ENCODE measurements at places on chromosomes 12 and 14.

DNA sequence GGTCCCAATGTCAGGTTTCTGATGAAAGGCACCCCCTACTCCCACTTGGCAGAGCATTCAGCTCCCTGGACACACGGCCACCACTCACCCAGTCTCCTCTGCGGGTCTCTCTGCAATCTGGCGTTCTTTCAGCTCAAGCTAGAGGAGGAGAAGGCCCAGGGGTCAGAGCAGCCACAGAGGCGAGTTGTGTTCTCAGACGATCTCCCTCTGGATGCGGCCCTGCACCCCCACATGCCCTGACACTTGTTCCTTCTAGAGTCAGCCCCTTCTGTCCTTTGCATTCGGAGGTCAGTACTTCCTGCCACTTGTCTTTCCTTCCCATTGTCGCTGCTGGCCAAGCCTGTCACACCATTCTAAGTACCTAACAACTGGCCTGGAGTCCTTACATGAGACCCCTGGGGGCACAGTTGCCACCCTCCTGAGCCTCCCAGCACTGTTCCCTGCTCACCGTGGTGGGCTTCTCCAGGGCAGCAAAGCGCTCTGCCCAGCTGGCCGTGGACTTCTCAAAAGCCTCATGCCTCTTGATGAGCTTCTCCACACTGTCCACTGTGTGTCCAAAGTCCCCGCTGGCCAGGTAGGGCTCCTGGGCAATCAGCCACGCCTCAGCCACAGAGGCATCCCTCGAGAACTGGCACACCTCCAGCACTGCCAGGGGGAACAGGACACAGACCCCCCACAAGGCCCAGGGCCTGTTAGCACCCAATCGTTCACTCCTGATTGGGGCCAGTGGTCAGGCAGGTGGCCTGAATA is 63.2 kb downstream of the PLEKHG3 start:
- no peak for DNase-seq

DNA sequence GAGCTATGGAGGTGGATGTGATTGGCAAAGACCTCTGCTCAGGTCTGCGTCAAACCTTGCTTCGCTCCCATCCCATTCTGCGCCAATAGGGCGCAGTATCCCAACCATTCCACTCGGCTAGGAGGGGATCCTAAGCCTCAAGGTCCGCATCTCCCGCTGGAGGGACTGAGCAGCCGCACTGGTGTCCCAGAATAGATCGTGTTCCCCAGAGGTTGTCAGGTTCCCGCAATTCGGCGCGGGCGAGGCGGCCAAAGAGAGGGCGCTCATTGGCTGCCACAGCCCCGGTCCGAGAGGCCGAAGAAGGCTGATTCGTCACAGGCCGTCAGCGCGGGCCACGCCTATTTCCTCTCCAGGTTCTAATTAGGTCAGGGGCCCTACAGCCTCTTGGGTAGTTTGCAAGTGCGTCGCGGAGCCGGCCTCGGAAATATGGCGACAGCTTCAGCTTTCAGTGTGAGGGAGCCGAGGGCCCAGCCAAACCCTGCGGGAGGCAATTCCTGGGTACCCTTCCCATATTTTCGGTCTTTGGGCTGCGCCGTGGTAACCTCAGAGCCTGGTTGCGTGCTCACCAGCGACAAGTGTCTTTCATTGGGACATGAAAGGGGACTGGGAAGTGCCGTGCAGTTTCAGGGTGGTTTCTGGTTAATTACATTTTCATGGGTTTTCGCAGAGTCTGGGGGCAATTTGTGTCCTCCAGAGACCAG is 5.0 kb downstream of the OR10AD1 start:
- DNase-seq, result peak; percentile 50

DNA sequence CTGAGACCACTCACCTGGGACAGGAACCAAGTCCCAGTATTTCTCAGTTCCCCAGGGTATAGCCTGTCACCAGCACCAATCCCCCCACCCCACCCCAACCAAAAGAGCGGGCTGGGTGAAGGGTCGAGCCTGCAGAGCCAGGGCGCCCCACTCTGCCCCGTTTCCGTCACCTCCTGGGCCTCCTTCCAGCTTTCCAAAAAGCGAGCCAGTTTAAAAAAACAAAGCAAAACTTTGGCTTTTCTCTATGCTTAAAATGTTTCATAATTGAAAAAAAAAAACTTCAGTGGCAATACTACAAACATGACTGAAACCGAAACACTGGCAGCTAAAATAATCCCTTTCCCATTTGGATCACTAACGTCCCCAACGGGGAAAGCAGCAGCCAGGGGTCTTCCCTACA is 7.5 kb downstream of the CAMKK2 start:
- DNase-seq, result no peak

GRCh38 chr12:102960766-102961465 is 3.4 kb downstream of the ASCL1 start:
- no peak for DNase-seq

- no peak for DNase-seq
Observed at GRCh38 chr12:12538535-12538934, 24.1 kb downstream of the DUSP16 start.

GRCh38 chr12:106801830-106802533 is 27.5 kb downstream of the RIC8B start:
- DNase-seq, result no peak

DNA sequence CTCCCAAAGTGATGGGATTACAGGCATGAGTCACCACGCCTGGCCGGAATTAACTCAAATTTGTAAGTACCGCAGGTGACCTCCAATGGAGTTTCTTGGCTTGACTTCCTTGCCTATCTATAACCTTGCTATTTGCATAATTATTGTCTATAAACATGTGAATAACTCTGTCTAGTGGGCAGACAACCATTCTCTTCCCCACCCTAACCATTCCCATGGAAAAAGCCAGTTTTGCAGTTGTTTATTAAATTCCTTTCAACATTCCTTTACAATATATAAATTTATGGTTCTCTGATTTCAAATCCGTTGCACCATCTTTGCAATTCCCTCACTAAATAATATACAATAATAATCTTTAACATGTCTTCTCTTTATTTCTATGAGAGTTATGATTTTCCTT is 61.0 kb upstream of the ZDHHC17 start:
- DNase-seq, result no peak

DNA sequence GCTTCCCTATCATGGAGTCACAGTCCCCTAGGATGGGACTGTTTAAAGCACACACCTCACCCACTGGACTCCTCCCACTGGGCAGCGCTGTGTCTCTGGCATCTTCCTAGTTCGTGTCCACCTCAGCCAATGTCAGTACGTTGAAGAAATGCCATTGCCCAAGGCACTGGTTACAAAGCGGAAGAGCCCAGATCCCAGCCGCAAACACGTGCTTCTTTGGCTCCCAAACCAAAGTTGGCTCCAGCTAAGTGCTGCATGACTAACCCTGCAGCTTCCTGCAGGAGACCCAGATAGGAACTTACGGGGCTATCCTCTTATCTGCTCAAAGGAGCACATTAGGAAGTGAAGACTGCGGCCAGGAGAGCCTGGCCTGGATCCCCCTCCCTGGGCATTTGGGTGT is 9.3 kb downstream of the SYNE3 start:
- no peak for DNase-seq

- no peak for DNase-seq
Observed at GRCh38 chr14:44163946-44164345, 343.1 kb downstream of the FSCB start.

Measured in D341Med (cell line).